ENCODE measurements at places on chromosomes 11 and 22. TPM values are rescaled to one million over a fixed set of nuclear protein-coding genes. Genes with fewer than 3 reads are reported as not detected.

Gene ADSL
- 180 TPM for total RNA-seq

Gene SYTL2
- 9.1 TPM for total RNA-seq

Gene TMPRSS5
- total RNA-seq = 1.1 TPM

Gene PYGM
- total RNA-seq = 9.7 TPM

Gene GLB1L3
- 32.6 TPM for total RNA-seq

Gene MUC15
- not detected for total RNA-seq

Gene OR5W2
- not detected for total RNA-seq

Gene C11orf42
- not detected for total RNA-seq

Gene AIP
- total RNA-seq = 29.8 TPM

Gene FTH1
- 1,535 TPM for total RNA-seq

Gene CYTH4
- not detected for total RNA-seq

Gene LINC01488
- total RNA-seq = not detected

Gene RASD2
- 5.1 TPM for total RNA-seq

Gene DRICH1
- total RNA-seq = not detected

Gene SEC14L6
- 0.80 TPM for total RNA-seq

Gene SHANK3
- 6.0 TPM for total RNA-seq

Gene ABCG4
- total RNA-seq = 2.3 TPM

Gene MLC1
- total RNA-seq = not detected

Gene RTN4RL2
- total RNA-seq = 23.7 TPM

Gene NEFH
- total RNA-seq = 2.0 TPM

Gene RBMXL2
- total RNA-seq = not detected

Gene PGA5
- 0.67 TPM for total RNA-seq

Gene MPEG1
- total RNA-seq = not detected

Gene ART5
- 7.2 TPM for total RNA-seq

Gene TSSK2
- not detected for total RNA-seq

Gene CHRDL2
- total RNA-seq = 0.48 TPM

Gene SYT9
- 2.4 TPM for total RNA-seq

Gene OR4A47
- not detected for total RNA-seq

Gene DNAJB13
- 0.54 TPM for total RNA-seq

Gene MRE11
- total RNA-seq = 40.1 TPM
